Heart left ventricle (tissue), 16 donors: ENCODE measurements at places on chromosomes 3 and 15. TPM values are rescaled to one million over a fixed set of nuclear protein-coding genes. Genes with fewer than 3 reads are reported as not detected.

GRCh38 chr3:51276046-51276445 lies 109.0 kb upstream of the MANF start:
- DNase-seq: no peak

GRCh38 chr3:123712077-123712860 lies 127.4 kb upstream of the HACD2 start:
- DNase-seq: no peak

DNA sequence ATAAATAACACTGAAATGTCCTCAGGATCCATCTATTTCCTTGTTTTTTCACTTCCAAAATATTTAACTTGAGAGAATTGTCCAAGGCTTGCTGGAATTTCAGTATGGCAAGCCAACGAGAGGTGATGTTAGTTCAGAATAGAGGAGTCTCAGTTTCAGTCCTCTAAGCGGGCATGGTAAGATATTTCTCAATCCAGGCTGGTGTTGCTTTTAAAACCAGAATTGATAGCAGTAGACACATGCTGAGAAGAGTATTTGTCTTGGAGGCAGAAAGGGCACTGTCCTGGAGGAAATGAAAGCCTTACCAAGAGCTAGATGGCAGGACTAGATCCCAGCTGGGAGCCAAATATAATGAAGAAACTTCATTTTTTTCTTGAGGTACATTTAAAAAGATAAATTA lies 23.1 kb downstream of the PHLDB2 start:
- no peak for DNase-seq

GRCh38 chr15:93070551-93071296 lies 18.3 kb downstream of the RGMA start:
- no peak for DNase-seq

- DNase-seq: no peak
Measured at GRCh38 chr15:26561130-26561529, 211.7 kb downstream of the GABRB3 start.

Gene ZIC4
- not detected for polyA plus RNA-seq

Gene SENP7
- polyA plus RNA-seq: 5.3 TPM
